ENCODE measurements at places on chromosomes 4 and X.

GRCh38 chr4:8048856-8049676 is 109.4 kb upstream of the AFAP1 start:
- DNase-seq: no peak

GRCh38 chrX:151828439-151829080 is 84.1 kb upstream of the MAGEA4 start:
- no peak for DNase-seq

- no peak for DNase-seq
These were observed 148.4 kb upstream of the FGF16 start for GRCh38 chrX:77298790-77299189.

DNA sequence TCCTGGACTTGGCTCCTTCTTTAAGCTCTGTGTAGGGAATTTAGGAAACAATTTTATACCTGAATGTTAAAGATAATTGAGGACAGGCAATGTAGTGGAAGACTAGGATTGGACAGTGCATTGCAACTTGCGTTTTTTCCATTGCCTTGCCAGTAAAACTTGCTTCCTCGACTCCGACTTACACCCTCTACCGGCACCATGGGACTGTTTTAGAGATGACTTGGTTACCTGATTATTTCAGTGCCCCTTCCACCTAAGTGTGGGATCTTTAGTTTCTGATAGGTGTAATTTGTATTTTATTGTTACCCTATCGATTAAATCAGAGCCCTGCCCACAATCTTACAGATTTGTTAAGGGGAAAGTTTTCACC is 1.2 kb downstream of the PRPS1 start:
- DNase-seq: no peak

DNA sequence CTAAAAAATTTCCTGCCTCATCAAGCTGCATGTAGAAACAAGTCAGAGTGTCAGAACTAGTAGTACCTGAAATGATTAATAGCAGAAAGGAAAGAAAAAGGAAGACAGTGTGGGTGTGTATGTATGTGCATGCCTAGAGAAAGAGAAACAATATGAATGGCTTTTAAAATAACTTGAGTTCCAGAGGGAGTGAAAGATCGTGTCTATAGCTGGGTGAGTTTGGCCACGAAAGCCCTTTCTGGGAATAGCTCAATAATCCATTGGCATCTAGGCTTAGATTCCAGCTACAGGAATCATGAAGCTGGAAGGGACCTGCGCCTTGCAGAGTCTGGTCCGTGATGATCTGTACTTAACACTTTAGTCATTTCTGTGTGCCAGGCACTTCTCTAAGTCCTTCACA is 195.6 kb downstream of the RAPGEF2 start:
- no peak for DNase-seq

DNA sequence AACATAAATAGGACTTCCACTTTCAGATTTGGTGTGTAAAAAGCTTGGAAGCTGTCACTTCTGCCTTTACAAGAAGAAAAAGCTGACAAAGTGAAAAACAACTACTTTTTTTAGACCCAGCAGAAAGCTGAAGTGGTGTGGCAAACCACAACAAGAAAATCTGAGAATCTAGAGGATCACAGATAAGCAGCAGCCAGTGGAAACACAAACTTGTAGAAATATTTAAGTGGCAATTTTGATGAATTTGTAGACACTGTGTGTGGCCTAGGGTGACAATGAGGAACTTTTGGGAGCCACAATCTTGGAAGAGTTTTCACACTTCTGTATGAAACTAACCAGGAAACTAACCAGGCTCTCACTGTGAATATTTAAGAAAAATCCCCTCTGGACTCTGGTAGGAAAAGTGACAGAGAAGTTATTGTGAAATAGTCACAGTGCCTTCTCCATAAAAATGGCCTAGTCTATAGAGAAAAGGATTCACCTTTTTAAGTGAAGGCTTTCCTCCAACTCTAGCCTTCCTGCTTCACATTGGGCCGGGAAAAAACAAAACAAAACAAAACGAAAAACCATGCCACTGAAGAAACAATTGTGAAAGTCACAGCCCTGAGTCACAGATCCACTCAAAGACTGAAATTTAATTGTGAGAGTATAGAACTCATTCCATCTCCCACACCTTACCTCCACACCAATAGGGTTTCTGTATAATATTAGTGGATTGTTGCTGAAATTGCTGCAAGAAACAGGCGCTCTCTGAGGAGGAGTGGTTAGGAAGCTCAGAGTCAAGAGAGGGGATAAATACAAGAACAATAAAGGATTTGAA is 26.7 kb upstream of the GUCY1A1 start:
- no peak for DNase-seq

DNA sequence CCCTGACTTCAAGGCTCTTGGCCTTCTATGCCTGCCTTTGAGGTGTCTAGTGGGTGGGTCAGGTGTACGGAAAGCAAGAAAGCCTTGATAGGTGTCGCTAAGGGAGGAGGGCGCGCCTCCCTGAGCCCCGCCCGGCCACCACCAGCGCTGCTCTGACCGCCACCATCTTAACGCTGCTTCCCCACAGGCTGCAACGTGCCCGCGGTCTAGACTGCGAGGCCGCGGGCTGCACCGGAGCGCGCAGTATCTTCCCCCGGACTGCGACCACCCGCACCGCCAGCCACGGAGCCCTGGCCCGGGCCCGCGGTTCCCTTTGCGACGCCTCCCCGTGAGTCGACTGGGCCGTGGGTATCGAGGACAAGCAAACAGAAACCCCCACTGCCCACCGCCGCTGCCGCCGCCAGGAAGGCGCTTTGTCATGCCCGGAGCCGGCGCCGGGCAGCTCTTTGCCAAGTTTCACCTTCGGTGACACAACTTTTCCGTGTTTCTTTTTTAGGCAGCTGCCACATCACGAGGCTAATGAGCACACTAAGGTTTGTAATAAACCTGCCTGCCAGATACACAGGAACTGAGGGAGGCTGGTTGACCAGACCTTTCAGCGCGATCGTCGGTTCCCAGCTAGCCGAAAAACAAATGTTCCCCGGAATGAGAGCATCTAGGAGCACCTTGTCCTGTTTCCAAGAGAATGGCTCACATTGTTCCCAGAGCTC is 335.8 kb upstream of the F9 start:
- no peak for DNase-seq

- no peak for DNase-seq
These were observed 5.0 kb downstream of the NKX6-1 start for GRCh38 chr4:84494076-84494475.

DNA sequence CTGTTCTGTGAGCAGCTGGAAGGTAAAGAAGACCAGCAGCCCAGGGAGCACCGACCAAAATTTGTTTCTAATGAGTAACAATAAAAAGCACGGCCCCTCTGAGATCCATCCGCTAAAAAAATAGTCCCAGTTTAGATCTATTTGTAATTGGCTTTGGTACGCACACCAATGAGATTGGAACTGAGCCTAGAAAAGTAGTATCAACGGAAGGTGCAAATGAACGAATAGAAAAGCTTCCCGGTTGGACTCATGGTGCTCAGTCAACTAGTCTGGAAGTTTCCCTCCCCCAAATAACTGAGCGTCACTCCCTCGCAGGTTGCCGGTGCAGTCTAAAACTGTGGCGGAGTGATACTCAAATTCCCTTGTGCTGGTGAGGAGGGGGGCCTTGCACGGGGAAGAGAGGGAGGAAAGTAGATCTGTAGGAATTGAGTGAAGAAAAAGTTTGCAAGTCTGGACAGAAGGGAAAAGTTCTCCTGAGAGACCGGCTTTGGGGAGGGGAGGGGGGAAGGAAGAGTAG is at the start of gene COL4A5:
COL4A5 (plus strand) TSS at position 413 of the 517 bp plus-strand sequence. CDS start 288 bp downstream, outside the sequence.
- peak; percentile 63 for DNase-seq

GRCh38 chr4:117429061-117429460 is 343.7 kb upstream of the TRAM1L1 start:
- no peak for DNase-seq

GRCh38 chrX:48306175-48306574 is 50.3 kb downstream of the SSX3 start:
- no peak for DNase-seq

DNA sequence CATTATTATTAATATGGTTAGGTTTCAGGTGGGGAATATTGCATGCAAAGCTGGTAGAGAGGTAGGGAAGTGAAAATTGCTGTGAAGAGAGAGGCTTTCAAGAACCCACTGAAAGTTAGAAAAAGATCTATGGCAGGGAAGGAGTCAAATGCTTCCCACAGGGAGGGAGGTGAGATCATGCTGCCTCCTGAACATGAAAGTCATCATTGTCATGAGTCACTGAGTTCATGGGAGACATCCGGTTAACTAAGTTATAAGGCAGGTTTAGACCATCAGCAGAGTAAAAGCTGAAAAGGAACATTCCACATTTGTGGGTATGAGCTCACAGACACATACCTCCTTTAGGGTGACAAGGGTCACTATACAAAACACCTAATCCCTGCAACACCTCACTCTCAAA is 16.2 kb downstream of the GATB start:
- DNase-seq: no peak

DNA sequence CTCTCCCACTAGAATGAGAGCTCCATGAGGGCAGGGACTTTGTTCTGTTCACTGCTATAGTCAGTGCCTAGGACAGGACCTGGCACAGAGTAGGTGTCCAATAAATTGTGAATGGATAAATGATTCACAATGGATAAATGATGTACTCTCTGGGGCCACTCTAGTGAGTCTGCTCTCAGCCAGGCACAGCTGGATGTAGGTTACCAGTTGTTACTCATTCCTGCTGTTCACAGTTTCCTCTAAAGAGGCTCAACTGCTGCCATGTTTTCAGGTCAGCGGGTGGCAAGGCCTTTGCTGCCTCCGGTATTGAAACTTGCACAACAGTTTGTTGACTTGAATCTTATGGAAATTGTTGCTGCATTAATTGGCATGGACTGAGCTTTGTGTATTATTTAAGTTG is 99.1 kb downstream of the NHSL2 start:
- no peak for DNase-seq

DNA sequence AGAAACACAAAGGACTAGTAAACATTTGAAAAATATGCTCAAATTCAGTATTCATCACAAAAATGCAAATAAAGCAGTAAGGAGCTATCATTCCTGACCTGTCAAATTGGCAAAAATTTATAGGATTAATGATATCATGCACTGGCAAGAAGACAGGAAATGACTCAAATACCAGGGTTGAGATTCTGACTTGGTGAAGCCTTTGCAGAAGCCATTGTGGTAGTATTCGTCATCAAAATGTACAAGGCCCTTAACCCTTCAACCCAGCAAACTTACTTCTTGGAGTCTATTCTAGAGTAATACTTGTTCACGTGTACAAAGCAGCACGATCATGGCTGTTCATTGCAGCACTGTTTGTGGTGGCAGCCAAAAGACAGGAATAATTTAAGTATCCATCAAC is 132.4 kb downstream of the ENOX2 start:
- DNase-seq: no peak
